ENCODE measurements at places on chromosomes 3 and 15. TPM values are rescaled to one million over a fixed set of nuclear protein-coding genes. Genes with fewer than 3 reads are reported as not detected.

DNA sequence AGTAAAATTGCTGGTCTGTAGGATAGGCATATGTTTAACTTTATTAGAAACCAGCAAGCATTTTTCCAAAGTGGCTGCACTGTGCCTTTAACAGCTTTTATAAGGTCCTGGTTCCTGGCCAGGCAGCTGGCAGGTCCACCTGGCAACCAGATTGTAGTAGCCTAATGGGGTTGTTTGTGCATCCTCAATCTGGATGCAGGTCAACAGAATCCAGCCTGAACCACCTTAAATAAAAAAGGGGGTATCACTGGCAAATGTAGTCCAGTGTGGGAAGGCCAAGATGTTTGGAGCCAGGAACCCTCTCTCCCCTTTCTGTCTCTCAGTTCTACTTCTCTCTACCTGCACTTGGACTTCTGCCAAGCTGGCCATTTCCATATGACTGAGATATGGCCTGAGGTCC, 200.3 kb downstream of the ZNF621 start:
- no peak overlapping the region for H3K27ac ChIP-seq
- peaks cover 5% of the 10 kb centered on the region for H3K36me3 ChIP-seq
- H3K4me3 ChIP-seq = no peak overlapping the region

- H3K4me3 ChIP-seq = no peak overlapping the region
- H3K27me3 ChIP-seq = peaks cover 3% of the 10 kb centered on the region
- H3K36me3 ChIP-seq = no peaks in the 10 kb centered on the region
- H3K4me1 ChIP-seq = peaks cover 2% of the 10 kb centered on the region
- H3K27ac ChIP-seq = no peak overlapping the region
- no peak for DNase-seq
Measured at GRCh38 chr3:143283432-143284128, 164.0 kb downstream of the CHST2 start.

GRCh38 chr3:98095882-98096281, 8.9 kb downstream of the OR5AC2 start:
- no peak for DNase-seq
- H3K27ac ChIP-seq = no peak overlapping the region
- H3K4me1 ChIP-seq = no peaks in the 10 kb centered on the region
- no peaks in the 10 kb centered on the region for H3K36me3 ChIP-seq
- no peak overlapping the region for H3K4me3 ChIP-seq
- no peaks in the 10 kb centered on the region for H3K27me3 ChIP-seq

DNA sequence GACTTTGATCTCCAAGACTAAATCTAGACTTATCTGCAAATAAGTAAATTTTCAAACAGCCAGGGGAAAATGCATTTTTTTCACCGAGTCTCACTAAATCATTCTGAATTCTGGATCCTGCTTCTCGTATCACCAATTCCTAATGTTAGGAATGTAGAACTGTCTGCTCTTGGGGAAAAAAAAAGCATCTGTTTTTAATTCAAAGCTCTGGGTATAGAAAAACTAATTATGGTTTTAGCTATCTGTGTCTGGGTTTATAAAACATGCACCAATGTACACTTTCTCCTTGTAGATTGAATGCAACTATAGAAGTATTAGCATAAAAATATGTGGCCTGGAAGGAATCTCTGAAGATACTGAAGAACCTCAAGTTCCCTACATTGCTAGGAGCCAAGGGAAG, 4.8 kb upstream of the CDAN1 start:
- no peaks in the 10 kb centered on the region for H3K27me3 ChIP-seq
- peak overlapping the region; percentile 88 for H3K27ac ChIP-seq
- DNase-seq = no peak
- no peak overlapping the region for H3K4me3 ChIP-seq
- H3K36me3 ChIP-seq = peaks cover 8% of the 10 kb centered on the region
- H3K4me1 ChIP-seq = peaks cover 24% of the 10 kb centered on the region

DNA sequence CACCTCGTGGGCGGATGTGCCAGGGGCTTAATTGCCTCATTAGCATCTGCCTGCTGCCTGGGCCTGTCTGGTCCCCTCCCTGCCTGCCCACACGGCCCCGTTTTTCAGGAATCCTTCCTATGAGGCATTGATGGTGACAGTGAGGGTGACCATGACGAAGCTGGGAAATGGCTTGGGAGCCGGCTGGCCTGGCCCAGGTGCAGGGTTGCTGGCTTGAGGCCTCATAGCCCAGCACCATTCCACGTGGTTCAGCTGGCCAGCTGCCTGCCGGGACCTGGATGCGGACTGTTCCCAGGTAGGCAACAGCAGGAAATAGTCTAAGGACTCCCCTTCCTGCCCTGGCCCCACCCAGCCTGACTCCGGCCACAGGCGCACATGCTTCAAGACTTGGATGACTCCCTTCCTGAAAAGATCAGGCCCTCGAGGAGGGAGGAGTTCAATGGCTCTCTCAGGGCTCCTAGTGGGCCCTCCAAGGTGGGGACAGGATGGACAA, 8.9 kb upstream of the DUSP7 start:
- H3K4me3 ChIP-seq = no peak overlapping the region
- H3K4me1 ChIP-seq = peaks cover 48% of the 10 kb centered on the region
- H3K36me3 ChIP-seq = no peaks in the 10 kb centered on the region
- no peak overlapping the region for H3K27ac ChIP-seq

- no peaks in the 10 kb centered on the region for H3K27me3 ChIP-seq
- no peak overlapping the region for H3K4me3 ChIP-seq
- H3K36me3 ChIP-seq = no peaks in the 10 kb centered on the region
- peak; percentile 29 for DNase-seq
- H3K4me1 ChIP-seq = peaks cover 52% of the 10 kb centered on the region
Measured at GRCh38 chr15:70353606-70354345, 256.1 kb upstream of the TLE3 start.

DNA sequence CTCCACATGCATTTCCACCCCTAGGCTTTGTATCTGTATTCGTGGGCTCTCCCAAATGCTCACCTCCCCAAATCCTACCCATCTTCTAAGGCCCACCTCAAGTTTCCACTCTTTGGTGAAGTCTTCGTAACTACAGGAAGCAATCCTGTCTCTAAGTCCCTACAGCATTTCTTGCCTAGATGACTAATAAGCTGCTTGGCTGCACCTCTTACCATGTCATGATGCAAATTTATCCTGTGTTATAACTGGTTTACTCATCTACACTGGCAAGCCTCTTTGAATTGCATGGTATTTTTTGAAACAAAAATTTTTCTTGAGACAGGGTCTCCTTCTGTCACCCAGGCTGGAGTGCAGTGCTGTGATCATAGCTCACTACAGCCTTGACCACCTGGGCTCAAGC, 73.3 kb downstream of the SETMAR start:
- H3K27ac ChIP-seq = no peak overlapping the region
- DNase-seq = no peak
- H3K4me1 ChIP-seq = no peaks in the 10 kb centered on the region
- no peaks in the 10 kb centered on the region for H3K27me3 ChIP-seq
- H3K36me3 ChIP-seq = peaks cover 48% of the 10 kb centered on the region

DNA sequence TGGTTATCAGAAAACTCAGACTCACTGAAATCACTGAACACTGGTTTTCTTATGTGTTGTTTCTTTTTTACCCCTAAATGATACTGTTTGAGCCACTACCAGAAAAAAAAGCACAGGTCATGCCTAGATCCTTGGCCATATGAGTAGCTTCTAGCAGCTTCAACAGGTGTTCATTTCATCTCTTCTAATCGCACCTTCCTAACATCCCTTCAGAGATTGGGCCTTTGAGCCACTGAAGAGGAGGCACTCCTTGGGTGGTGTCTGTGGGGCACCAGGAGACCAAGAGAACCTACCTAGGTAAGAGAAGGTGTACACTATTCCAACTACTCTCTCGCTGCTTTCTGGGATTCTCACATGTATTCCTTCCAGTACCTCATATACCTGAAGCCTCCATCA, 2.5 kb downstream of the HEG1 start:
- H3K27ac ChIP-seq = no peak overlapping the region
- H3K36me3 ChIP-seq = no peaks in the 10 kb centered on the region
- H3K4me1 ChIP-seq = peaks cover 35% of the 10 kb centered on the region
- no peak for DNase-seq

- no peak for DNase-seq
- H3K27me3 ChIP-seq = no peaks in the 10 kb centered on the region
- H3K4me3 ChIP-seq = no peak overlapping the region
- peaks cover 39% of the 10 kb centered on the region for H3K4me1 ChIP-seq
- no peaks in the 10 kb centered on the region for H3K36me3 ChIP-seq
- peak overlapping the region; percentile 25 for H3K27ac ChIP-seq
Measured at GRCh38 chr15:35170207-35170606, 85.1 kb upstream of the NANOGP8 start.

GRCh38 chr15:82963471-82964341, 11.2 kb upstream of the HOMER2 start:
- DNase-seq = no peak
- H3K4me1 ChIP-seq = no peaks in the 10 kb centered on the region
- no peak overlapping the region for H3K27ac ChIP-seq
- no peak overlapping the region for H3K4me3 ChIP-seq
- no peaks in the 10 kb centered on the region for H3K27me3 ChIP-seq
- no peaks in the 10 kb centered on the region for H3K36me3 ChIP-seq

DNA sequence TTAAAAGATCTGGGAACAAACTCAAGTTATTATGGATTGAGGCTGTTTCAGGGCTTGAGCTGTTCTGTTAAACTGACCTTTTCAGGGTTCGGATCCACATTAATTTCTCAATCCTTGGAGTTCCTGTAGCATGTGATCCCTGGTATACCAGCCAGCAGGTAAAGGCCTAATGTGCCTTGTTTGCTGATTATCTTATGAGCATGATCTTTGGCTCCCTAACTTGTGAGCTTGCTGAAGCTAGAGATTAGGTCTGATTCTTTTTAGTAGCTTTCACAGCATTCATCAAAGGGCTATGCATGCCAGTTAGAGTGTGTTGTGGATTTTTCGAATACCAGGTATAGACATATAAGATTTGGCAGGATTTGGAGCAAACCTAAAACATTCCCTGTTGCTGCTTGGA, 10.3 kb downstream of the CORO2B start:
- H3K27me3 ChIP-seq = peaks cover 4% of the 10 kb centered on the region
- peaks cover 10% of the 10 kb centered on the region for H3K4me1 ChIP-seq
- DNase-seq = no peak

DNA sequence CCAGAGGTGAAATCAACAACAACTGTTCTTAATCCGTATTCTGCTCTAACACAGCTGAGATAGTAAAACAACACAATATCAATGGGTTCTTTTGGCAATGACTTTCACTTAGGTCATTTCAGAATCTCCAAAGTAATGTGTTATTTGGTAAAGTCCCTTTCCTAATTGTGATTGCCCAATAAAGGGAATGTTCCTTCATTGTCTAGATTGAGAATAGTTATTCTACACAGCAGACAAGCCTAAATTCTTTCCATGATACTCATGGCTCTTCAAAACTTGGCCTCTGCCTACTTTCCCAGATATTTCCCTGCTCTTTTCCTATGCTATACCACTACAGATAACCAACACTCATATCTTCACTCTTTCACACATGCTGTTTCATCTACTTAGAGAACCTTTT, 219.8 kb downstream of the FMN1 start:
- H3K4me1 ChIP-seq = no peaks in the 10 kb centered on the region
- DNase-seq = no peak
- no peak overlapping the region for H3K4me3 ChIP-seq
- no peak overlapping the region for H3K27ac ChIP-seq
- H3K27me3 ChIP-seq = peaks cover 31% of the 10 kb centered on the region

DNA sequence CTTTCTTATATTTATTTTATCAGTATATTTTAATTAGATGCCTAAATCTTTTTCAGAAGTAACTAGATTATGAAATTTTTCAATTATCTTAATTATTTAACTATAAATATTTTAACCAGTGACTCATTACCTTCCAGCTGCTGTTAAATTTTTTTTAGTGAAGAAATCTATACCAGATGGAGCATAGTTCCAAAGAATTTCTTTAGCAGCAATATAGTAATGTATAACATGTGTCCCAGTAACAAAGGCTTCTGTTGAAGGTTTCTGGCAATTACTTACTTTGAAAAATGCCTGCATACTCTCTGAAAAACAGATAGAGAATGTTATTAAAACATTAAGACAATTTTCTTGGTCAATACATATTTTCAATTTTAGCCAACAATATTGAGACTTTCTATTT, 45.1 kb upstream of the CP start:
- H3K27me3 ChIP-seq = no peaks in the 10 kb centered on the region
- H3K4me3 ChIP-seq = no peak overlapping the region
- peaks cover 15% of the 10 kb centered on the region for H3K4me1 ChIP-seq

DNA sequence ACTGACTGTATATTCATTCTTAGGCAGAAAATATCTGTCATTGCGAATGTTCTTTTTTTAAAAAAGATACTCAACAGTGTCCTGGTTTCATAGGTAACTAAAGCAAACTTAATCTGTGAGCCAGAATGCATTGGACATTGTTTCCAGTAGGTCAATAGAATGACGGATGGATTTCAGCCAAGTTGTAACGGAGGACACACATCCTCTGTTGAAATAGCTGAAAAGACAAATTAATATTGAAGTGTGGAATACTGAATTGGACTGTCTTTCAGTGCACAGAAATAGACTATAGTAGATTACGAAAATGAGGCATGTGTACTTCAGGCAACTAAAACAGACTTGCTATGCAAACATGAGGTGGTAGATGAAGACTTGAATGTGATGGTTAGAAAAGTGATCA, 461.6 kb downstream of the WDR72 start:
- no peak overlapping the region for H3K4me3 ChIP-seq
- peaks cover 25% of the 10 kb centered on the region for H3K27me3 ChIP-seq
- H3K36me3 ChIP-seq = no peaks in the 10 kb centered on the region
- no peak overlapping the region for H3K27ac ChIP-seq
- no peak for DNase-seq

DNA sequence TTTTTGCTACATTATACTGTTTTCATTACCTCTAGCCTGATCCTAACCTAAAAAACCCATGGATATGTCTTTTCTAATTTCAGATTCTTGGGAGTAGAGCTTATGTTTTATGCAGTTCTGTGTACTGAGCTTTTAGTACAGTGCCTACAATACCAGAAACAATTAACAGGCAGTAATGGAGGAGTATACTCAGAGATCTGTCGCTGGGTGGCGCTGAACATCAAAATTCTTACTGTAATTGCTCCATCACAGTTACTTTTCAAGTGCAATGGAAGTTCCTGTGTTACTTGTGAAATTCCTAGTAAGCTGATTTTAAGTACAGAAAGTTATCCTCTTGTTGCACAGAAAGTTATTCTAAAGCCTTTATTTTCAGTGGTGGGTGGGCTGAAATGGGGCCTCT, 66.9 kb downstream of the RNF13 start:
- peak; percentile 33 for DNase-seq
- H3K4me1 ChIP-seq = peaks cover 3% of the 10 kb centered on the region
- no peak overlapping the region for H3K4me3 ChIP-seq
- peaks cover 14% of the 10 kb centered on the region for H3K36me3 ChIP-seq

DNA sequence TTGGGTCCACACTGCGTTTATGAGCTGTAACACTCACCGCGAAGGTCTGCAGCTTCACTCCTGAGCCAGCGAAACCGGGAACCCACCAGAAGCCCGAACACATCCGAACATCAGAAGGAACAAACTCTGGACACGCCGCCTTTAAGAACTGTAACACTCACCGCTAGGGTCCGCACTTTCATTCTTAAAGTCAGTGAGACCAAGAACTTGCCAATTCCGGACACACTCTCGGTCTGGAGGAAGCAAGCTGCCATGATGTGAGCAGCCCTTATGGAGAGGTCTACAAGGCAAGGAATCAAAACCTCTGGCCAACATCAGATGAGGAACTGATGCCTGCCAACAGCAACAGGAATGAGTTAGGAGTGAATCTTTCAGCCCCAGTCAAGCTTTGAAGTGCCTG, 62.9 kb downstream of the SLC28A2 start:
- H3K4me3 ChIP-seq = no peak overlapping the region
- no peak for DNase-seq
- H3K27me3 ChIP-seq = peaks cover 6% of the 10 kb centered on the region

GRCh38 chr3:108091498-108092250, 843 bp upstream of the CD47 start:
- peak overlapping the region; percentile 93 for H3K27ac ChIP-seq
- no peaks in the 10 kb centered on the region for H3K36me3 ChIP-seq
- H3K27me3 ChIP-seq = peaks cover 14% of the 10 kb centered on the region

Gene TM6SF1
- total RNA-seq = not detected

Gene SPTSSB
- total RNA-seq = 0.74 TPM

Gene PLCB2
- total RNA-seq = 11.5 TPM

Gene CPLX3
- total RNA-seq = 0.14 TPM

Gene KBTBD12
- 0.07 TPM for total RNA-seq
